Activated naive CD4-positive, alpha-beta T cell treated with anti-CD3 and anti-CD28 coated beads for 36 hours (primary cell): ENCODE measurements at places on chromosomes 13 and 19. TPM values are rescaled to one million over a fixed set of nuclear protein-coding genes. Genes with fewer than 3 reads are reported as not detected.

DNA sequence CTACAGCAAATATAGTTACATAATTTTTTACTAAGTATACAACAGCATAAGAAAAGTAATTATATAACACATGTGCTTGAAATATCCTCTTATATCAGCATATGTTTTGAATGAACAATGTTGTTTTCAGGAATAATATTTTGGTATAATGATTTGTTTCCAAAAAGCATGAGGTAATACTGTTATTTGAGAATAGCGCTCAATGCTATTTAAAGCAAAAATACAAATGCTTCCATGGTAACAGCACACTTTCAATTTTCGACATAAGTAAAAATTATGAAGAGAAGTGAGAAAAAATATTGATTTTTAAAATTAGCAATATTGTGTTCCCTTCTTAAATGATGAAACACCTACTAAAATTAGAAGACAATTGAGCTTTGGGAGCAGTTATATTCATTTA is 715.9 kb upstream of the ATXN8OS start:
- no peak for DNase-seq

- no peak for DNase-seq
Measured at GRCh38 chr19:30530751-30531150, 158.6 kb downstream of the ZNF536 start.

DNA sequence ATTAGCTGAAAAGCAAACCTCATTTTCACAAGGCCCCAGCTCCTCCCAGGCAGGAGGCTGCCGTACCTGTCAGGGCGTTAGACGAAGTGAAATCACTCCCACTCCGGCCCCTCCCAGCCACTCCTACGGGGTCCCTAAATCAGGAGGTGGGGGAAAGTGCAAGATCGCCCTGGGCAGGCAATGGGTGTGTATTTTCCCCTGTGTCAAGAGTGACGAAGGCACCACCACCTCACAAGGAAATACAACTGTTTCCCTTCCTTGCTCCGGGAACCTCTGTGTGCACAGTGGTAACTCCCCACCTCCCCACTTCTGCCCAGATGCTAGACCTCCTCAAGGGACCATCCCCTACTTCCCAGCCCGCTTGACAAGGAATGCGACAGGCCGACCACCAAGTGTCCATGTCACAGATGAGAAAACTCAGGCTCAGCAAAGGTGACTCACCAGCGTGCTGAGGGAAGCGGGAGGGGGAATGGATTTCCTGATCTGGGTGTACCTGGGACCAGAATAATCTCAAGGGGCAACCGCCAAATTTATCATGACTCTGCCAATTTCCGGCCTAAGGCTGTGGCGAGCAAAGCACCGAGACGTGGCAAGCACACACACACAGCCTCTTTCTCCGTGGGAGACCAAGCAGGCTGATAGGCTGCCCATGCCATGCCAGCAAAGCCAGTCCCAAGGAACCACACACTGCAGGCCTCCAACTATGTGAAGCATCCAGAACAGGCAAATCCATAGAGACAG is 7.3 kb downstream of the PPP6R1 start:
- DNase-seq: peak; percentile 73

Gene RAB20
- total RNA-seq: 1.5 TPM
